ENCODE measurements at places on chromosomes 3 and 15. TPM values are rescaled to one million over a fixed set of nuclear protein-coding genes. Genes with fewer than 3 reads are reported as not detected.

The SLC49A4 gene
- polyA plus RNA-seq, result 4.2 TPM

The NOP10 gene
- polyA plus RNA-seq, result 91.4 TPM

The GOLGA8K gene
- polyA plus RNA-seq, result 1.9 TPM

The CMTM7 gene
- polyA plus RNA-seq, result 12.9 TPM

The CFAP20DC gene
- polyA plus RNA-seq, result 1.6 TPM

GRCh38 chr3:187594272-187594671 lies 75.9 kb downstream of the SST start:
- DNase-seq, result no peak

DNA sequence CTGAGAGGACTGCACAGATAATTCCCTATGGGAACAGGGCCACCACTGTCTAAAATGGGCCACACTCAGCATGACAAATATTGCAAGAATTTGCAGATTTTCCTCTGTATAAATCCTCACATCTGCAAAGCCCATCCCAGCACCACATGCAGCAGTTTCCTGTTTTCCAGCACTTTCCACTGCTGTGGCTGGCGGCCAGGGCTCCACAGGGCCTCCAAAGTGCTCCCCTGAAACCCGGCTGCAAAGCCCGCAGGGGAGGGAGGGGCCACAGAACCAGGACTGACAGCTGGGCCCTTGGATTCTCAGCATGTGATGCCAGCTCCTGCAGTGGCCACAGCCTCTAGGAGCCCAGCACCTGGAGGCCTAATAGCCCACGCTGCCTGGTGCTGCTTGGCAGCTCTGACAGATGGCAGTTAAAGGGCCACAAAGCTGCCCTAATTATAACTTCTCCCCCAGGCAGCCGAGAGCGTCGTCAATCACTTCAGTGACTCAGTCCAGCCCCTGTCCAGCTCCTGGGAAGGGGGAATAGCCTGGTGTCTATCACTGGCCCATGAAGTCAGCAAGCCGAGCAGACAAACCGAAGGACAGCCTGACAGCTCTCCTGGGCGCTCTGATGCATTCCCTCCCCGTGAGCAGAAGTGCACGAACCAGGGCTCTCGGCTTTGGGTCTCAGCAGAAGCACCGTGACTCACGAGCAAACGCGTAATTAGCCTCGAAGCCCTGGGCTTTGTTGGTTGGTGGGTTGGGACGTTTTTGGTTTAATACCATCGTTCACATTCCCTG lies 4.7 kb downstream of the LRRC15 start:
- peak; percentile 9 for DNase-seq

DNA sequence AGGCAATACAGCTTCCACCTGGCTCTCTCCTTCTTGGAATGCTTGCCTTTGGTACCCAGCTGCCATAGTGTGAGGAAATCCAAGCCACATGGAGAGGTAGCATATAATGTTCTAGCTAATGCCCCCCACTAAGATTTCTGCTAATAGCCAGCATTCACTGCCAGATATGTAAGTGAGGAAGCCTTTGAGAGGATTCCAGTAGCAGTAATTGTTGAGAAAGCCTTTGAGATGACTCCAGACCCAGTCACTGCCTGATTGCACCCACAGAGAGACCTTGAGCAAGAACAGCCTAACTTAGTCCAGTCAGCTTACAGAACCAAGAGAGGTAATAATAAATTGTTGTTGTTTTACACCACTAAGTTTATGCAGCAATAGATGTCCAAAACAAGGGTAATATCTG lies 63.1 kb downstream of the STRIT1 start:
- DNase-seq, result no peak

- DNase-seq, result no peak
These were observed 324.6 kb upstream of the PLSCR5 start for GRCh38 chr3:146929696-146930095.

DNA sequence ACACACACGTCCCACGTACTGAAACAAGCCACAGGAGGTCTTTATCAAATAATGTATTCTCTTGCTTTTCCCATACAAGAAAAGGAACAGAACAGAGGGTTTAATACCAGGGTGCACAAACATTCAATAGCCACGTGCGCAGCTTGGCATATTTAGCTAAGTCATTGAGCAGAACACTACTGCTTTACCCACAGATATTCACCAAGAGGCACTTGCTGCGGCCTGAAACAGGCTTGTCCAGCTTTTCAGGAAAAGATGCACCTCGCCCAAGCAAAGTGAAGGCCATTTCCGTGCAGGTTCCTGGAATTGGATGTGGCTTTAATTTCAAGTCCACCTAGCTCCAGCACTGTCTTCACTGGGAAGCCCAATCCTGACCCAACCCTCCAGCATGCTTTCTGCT lies 17.6 kb downstream of the ZDHHC3 start:
- no peak for DNase-seq

All from forelimb muscle (tissue), 1 donor.